Activated T-cell treated with anti-CD3 and anti-CD28 coated beads for 1 hour (primary cell): ENCODE measurements at places on chromosomes 3 and 15.

DNA sequence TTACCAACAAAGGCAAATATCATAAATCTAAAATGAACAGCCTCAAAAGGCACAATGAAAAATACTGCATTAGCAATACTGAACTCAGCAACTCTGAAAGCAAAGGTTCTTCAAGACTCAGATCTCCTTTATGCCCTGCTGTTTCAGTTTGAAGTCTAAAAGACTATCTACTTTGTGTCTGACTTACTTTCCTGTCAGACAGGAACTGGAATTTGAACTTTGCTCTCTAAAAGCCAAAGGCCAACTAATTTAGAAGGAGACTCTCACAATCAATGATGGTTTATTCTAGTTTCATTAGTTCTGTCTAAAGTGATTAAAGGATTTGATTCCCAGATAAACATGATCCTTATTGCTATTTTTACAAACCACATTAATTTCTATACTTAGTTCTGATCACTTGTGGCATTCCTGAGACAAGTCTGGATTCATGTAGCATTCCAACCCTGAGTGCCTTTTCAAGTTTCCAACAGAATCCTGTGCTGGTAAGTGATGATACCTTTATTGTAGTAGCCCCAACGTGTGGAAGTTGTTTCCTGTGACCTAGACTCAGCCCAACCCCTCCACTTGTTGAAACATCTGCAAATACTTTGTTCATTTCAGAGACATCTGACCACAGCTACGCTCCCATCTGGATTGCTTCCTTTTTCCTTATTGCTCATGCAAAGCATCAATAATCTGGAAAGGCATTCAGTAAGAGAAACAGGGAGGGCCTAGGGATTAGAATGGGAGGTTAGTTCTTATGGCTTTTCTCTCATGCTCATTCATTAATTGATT is 14.9 kb upstream of the LEKR1 start:
- no peak for DNase-seq

DNA sequence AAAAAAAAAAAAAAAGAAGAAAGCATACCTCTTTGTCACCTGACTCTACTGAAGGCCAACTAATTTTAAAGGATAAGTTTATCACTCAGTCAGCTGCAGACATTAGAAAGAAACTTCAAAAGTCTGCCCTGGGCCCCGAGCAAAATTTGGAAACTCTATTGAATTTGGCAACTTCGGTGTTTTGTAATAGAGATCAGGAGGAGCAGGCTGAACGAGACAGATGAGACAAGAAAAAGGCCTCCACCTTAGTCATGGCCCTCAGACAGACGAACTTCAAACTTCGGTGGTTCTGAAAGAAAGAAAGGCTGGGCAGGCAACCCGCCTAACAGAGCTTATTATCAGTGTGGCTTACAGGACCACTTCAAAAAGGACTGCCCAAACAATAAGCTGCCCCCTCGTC is 18.5 kb downstream of the GLDN start:
- DNase-seq = no peak

DNA sequence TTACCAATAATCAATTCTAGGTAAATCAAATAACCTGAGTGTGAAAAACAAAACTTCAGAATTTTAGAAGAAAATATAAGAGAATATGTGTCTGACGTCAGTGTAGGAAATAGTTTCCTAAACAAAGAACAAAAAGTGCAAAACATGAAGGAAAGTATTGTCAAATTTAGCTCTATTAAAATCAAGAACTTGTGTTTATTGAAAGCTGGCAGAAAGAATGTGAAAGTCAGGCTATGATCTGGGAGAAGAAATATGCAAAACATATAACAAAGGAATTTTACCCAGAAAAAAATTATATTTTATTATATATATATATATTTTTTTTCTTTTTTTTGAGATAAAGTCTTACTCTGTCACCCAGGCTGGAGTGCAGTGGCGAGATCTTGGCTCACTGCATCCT is 129.1 kb upstream of the ANKRD28 start:
- no peak for DNase-seq

- no peak for DNase-seq
These were observed 2.4 kb downstream of the VGLL4 start for GRCh38 chr3:11641316-11641682.

DNA sequence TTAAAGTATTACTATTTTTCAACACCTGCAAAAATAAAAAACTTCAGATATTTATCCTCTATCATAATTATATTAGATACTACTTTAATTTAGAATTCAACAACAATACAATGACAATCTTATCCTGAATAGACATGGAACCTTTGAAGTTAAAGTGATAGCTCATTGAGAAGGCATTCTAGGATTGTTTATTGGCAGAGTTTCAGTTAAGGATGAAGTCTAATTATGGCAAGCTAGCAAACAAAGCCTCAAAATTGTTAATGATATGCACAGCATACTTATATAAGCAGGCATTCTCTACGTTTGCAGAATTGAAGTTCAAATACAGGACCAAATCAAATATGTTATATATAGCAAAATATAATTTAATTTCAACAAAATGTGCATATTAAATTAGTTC is 91.2 kb upstream of the ABI3BP start:
- no peak for DNase-seq

DNA sequence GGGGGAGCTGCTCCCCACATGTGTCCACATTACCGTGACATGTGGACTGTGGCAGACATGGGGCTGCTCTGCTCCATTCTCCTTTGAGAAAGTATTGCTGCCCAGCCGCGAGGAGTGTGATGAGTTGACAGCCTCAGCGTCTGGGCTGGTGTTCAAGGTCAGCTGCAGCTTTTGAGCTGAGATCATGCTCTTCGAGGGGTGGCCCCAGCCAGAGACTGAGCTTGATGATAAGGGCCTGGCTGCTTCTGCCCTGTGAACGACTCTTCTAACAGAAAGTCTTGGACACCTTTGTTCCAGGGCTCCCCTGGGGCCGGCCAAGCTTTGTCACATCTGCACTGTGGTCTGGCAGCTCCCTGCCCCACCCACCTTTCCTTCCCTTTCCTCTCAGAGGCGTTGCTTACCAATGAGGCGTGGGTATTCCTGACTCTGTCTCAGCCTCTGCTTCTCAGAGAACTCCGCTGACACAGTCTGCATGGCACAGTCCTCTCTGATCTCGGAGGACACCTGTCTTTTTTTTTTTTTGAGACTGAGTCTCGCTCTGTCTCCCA is 86.6 kb downstream of the CHRD start:
- DNase-seq = no peak

GRCh38 chr3:170267793-170268192 is 45.6 kb downstream of the PRKCI start:
- DNase-seq = no peak

DNA sequence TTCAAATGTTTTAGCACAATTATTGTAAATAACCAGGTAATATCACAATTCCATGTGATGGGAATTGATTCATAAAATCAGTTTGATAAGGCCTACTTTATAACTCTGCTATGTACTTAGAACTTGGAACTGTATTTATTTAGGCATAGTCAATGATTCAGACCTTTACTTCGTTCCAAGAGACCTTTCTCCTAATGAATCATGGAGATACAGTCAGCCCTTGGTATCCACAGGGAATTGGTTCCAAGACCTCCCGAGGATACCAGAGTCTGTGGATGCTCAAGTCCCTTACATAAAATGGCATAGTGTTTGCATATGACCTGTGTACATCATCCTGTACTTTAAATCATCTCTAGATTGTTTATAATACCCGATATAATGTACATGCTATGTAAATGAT is 60.8 kb upstream of the UMPS start:
- no peak for DNase-seq

DNA sequence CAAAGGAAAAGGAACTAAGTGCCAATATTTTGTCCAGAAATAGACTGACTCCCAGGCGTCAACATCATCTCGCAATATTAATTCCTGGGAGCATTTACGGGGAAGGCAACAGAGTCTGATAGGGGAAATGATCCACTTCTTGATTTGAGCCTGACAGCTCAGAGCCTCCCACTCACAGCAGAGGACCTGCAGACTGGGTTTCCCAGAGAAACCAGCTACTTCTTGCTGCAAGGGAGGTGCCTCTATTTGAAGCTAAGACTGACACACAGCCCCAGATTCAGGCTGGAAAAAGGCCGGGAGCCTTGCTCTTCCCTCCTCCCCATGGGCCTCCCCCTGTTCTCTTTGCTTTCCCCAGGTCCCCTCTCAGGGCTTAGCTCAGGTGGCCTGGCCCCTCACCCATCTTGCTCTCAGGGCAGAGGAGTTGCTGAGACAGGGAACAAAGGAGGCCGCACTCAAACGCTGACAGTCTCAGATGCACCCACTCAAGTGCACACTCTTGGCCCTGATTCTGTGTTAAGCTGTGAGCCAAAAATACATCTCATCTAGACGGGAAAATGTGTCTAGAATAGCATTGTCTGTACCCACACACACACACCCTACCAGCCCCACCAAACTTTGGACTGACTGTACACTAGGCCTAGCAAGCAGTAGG is 49.8 kb upstream of the DCLK3 start:
- no peak for DNase-seq

- DNase-seq = no peak
These were observed 43.0 kb upstream of the TLE3 start for GRCh38 chr15:70140543-70141375.

DNA sequence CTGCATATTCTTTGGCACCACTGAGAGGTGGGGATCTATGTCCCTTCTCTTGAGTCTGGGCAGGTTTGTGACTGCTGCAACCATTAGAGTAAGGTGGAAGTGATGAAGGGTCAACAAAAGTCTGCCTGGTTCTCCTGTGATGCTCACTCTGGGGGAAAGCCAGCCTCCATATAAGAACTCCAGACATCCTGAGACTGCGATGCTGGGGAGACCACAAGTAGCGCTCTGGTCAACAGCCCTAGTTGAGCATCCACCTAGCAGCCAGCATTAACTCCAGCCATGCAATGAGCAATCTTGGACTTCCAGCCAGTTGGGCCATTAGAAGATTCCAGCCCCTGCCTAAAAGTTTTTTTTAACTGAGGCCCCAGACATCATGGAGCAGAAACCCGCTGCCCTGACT is 62.8 kb downstream of the SCN11A start:
- DNase-seq = no peak

GRCh38 chr15:42363942-42364341 is 4.6 kb downstream of the CAPN3 start:
- DNase-seq = no peak

DNA sequence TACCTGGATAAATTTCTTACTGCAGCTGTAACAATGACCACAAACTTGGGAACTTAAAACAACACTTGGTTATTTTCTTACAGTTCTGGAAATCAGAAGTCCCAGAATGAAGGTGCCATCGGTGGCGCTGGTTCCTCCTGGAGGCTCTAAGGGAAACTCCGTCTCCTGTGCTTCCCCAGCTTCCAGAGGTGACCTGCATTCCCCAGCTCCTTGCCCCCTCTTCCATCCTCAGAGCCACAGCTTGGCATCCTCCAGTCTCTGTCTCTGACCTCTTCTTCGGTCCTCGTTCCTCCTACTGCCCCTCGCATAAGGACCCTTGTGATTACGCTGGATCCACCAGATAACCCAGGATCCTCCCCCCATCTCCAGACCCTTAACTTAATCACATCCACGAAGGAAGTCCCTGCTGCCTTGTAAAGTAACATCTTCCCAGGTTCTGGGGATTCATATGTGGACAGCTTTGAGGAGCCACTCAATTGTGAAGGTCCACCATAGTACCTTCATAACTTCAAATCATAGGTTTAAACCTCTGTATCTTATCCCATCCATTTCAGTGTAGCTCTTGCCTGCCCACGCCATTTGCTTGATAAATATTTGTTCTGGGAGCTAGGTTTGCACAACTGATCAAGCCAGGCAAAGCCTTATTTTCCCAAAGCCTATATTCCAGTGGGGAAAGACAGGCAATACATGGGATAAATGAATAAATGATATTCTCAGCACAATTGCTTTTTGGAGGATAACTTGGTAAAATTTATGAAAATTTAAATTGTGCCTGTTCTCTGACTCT is 34.8 kb downstream of the KLF15 start:
- no peak for DNase-seq

DNA sequence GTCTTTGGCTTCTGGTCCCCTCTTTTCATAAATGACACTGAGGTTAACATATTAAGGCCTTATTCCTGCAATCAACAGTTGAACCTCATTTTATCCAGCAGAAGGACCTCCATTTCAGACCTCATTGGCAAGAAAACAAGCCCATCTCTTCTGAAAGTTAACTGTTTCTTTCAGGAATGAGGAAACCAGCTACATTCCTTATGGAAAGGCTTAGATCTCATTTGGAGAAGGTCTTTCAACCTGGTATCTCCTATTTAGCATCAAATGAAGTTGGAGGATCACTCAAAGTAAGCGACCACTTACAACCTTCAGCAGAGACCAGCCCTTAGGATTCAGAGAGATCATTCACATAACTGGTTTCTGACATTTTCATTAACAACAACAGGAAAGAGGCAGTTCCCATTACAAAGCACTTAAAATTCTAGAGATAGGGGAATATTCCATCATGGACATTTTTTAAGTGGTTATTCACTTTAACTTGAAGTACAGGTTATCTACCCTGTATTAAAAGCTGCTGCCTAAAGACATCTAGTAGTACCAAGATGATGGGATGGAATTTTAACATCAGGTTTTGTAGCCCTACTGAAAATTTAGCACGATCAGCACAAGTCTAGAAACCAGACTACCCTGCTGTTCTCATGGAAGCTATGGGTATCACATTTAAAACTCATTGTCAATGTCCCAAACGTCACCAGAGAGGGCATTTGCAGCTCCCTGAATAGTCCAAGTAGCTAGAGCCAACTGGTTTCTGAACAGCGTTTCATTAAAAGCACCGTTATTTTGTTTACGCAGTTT is 30.4 kb downstream of the TFRC start:
- DNase-seq = no peak

- DNase-seq = no peak
These were observed 45.2 kb upstream of the ABI3BP start for GRCh38 chr3:101038393-101038792.

DNA sequence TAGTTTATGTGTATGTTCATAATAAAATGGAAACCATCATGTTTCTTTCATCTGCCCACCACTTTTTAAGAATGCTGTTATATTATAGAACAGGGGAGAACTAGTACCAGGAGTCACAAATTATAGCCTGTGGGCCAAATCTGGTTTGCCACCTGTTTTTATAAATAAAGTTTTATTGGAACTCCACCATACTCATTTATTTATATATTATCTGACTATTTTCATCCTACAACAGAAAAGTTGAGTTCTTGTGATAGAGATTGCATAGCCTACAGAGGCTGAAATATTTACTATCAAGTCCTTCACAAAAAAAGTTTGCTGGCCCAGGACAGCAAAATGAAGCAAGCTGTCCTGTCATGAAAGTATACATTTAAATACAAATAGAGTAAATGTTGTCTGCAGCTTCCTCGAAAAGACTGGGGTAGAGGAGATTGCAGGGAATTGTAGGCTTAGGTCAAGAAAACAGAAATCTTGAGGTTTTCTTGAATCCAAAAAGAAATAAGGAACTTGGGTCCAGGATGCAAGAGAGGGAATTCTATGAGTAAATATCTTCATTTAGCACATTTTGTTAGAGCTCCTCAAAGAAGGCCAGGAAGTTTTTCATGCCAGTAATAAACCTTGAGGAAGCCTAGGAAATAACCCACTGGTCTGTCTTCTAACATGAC is 41.1 kb downstream of the FILIP1L start:
- DNase-seq = no peak

- no peak for DNase-seq
These were observed 101.7 kb upstream of the TPM1 start for GRCh38 chr15:62940755-62941361.
